Endothelial cell (in vitro differentiated cells): ENCODE measurements at places on chromosomes 5 and 9. TPM values are rescaled to one million over a fixed set of nuclear protein-coding genes. Genes with fewer than 3 reads are reported as not detected.

PSD2 gene
- total RNA-seq = 0.15 TPM

GRCh38 chr9:89750117-89750791 lies 145.4 kb downstream of the GADD45G start:
- H3K4me1 ChIP-seq = peaks cover 23% of the 10 kb centered on the region
- DNase-seq = no peak
- no peak overlapping the region for H3K4me3 ChIP-seq
- peaks cover 4% of the 10 kb centered on the region for H3K36me3 ChIP-seq
- no peak overlapping the region for H3K27ac ChIP-seq

SMIM32 gene
- not detected for total RNA-seq

TRPM6 gene
- 1.9 TPM for total RNA-seq

GRCh38 chr5:99724732-99725290 lies 796.0 kb upstream of the CHD1 start:
- H3K4me3 ChIP-seq = no peak overlapping the region
- no peaks in the 10 kb centered on the region for H3K27me3 ChIP-seq
- H3K36me3 ChIP-seq = no peaks in the 10 kb centered on the region
- no peak overlapping the region for H3K27ac ChIP-seq
- H3K4me1 ChIP-seq = no peaks in the 10 kb centered on the region

- no peak for DNase-seq
- no peaks in the 10 kb centered on the region for H3K27me3 ChIP-seq
- no peak overlapping the region for H3K27ac ChIP-seq
- no peak overlapping the region for H3K4me3 ChIP-seq
- H3K36me3 ChIP-seq = no peaks in the 10 kb centered on the region
These were observed 182.6 kb downstream of the ASTN2 start for GRCh38 chr9:117232281-117232680.
